ENCODE measurements at places on chromosomes 1 and 21.

DNA sequence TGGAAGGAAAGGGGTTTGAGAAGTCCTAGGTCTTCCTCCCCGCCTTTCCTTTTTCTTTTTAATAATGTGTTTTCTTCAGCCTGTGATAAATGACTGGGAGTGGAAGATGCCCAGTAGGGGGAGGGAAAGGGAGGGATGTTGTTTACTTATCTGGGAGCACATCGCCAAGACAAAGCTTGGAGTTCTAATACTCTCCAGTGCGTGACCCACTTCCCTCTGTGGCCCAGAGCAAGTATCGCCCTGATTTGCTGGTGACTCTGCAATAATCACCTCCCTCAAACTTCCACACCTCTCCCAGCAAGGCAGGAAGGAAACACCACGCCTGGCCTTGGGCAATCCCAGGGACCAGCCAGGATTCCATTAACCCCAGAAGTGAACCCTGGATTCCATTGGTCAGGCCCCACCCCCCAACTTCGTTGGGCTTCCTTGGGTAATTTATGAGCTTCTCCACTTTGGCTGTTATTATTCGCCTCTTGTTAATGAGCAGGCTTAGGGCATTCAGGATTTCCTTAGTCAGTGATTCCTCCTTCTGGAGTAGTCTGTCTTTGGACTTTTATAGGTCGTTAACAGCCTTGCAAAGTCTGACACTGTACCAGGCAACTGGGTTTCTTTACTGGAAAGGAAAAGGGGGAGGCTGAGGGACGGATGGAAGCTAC lies 24.3 kb upstream of the GRHL3 start:
- DNase-seq, result no peak

DNA sequence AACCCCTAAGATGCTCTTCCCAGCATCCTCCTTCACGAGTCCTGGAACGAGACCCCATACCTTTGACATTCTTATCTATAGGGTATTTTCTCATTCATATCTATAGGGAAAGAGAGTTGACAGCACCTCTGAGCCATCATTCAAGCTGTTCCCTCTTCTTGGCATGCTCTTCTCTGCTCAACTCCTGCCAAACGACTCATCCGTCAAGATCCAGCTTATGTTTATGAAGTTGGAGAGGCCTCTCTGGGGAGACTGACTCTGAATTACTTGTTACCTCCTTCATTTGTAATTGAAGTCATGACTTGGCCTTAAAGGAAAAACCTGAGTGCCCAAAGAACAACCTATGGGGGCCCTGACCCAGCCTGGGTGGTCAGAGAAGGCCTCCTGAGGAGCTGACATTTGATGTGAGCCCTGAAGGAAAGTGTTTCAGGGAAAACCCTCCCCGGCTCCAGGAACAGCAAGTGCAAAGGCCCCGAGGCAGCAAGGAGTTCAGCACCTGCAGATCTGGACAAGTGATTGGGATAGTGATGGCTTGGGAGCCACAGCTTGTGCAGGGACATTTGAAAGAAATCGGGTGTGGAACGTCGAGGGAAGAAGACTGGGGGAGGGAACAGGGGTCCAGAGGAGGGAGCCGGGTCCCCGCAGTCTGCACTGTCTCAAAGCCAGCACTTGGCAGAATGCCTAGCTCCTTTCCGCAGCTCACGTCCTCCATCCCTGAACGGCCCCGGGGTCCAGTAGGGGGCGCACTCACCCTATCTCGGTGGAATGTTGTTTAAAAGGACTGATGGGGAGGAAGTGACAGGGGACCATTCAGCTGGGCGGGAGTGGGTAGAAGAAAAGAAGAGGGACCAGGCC lies 14.0 kb upstream of the CDA start:
- peak; percentile 4 for DNase-seq

DNA sequence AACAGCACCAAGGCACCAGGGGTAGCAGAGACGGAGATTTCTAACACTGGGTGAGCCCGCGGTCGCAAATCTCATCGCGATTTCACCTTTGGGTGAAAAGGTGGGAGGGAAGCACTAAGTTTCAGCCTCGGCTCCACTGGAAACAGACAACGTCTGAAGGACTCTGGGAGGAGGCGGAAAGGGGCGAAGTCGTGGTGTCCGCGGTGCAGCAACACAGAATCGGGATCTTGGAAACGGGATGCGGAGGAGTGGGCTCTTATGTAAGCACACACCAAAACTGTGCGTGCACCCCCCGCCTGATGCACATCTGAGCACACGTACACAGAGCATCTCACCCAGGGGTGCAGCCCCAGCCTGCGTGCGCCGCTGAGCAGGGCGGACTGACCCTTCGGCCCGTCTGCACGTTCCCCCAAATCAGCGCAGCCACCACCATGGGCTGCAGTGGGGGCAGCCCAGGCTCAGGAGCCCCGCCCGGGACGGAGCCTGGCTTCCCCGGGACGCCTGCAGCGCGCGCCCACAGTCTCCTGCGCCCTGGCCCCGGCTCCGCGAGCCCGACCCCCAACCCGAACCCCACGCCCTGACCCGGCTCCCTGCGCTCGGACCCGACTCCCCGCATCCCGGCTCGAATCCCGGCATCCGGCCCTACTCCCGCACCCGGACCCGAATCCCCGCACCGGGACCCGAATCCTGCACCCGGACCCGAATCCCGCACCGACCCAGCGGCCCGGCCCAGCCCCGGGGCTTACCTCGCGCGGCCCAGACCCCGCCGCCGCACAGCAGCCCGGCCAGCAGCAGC lies 670 bp downstream of the CLSTN1 start:
- no peak for DNase-seq

GRCh38 chr21:41706263-41706639 lies 60.6 kb downstream of the RIPK4 start:
- no peak for DNase-seq

- DNase-seq, result no peak
Observed at GRCh38 chr1:42240966-42241755, 76.6 kb upstream of the GUCA2A start.

DNA sequence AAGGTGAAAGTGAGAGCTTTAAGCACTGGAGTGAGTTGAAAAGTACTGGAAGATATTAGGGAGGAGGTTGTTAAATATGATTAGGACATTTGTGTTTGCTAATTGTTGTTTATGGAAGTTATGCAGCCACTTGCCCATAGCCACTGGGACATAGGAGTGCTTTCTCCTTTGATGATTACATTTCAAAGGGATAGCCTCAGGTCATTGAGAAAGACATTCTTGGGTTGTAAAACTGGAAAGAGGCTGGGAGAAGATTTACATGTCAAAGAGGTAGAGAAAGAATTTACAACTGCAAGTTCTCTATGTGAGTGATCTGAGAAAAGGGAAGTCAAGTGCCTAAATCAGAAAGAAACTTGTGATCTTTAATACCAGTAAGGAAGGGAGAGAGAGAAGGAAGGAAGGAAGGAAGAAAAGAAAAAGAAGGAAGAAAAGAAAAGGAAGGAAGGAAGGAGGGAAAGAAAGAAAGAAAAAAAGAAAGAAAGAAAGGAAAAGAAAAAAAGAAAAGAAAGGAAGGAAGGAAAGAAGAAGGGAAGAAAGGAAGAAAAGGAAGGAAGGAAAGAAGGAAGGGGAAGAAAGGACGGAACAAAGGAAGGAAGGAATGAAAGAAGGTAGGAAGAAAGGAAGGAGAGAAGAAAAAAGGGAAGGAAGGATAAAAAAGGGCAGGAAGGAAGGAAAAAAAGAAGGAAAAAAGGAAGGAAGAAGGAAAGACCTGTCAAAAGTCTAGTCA lies 284.6 kb upstream of the DPYD start:
- DNase-seq, result no peak

DNA sequence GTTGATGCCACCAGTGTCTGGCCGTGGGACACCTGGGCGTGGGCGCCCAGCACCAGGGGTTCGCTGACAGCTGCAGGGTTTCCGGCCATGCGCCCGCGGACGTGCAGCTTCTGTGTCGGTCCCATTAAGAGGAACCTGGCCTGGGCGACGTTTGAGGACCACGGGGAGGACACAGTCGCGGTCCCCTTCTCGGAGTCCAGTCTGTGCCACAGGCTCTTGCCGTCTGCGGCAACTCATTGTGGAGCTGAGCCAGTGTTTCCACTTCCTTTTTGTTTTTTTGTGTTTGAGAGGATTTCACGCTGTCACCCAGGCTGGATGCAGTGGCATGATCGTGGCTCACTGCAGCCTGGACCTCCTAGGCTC lies 1.6 kb upstream of the C1orf159 start:
- no peak for DNase-seq

GRCh38 chr1:211336775-211337174 lies 10.1 kb downstream of the TRAF5 start:
- no peak for DNase-seq

DNA sequence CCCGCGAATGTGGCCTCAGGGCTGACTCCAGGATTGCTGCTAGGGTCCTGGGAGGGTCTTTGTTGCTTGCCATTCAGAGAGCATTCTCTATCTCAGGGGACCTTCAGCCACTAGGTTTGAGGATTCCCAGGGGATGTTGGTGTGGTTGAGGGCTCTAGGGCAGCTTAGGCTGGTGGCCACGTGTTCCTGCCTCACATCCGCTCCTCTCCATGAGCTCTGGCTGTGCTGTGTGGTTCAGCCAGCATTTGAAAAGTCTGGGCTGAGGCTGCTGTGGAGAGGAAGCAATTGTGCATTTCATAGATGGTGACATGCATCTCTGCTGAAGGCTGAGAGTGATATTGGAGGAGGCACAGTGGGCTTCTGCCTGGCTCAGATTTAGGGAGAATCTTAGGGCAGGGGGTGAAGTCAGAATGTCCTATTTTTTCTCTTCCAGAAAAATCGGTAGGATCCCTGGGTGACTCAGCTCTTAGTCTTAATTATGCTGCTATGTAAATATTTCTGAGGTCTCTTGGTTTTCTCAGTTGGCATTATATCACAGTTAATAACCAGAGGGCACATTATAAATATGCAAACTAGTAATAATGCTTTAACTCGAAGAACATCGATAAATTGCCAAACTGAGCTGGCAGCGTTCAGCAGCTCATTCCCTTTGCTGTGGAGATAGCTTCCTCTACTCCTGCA lies 182.3 kb downstream of the CAMTA1 start:
- DNase-seq, result no peak

- no peak for DNase-seq
Observed at GRCh38 chr21:33914188-33914587, 1.4 kb downstream of the ATP5PO start.

DNA sequence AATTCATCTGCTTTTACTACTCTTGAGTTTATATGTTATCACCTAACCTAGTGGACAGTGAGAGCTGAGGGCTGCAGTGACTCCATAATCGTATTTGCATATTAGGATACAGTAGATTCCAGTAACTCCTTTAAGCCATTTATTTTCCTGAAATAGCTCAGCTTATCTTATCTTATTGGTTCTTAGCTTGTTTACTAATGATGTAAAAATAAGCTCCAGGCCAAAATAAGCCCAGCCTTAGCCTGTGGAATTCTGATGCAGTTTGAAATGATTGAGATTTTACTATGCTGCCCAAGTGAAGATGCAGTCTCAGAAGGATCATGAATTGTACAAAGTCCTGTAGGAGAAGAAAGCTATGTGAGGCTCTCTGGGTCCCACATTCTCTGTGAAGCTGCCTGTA lies 18.1 kb downstream of the ATP1A1 start:
- DNase-seq, result no peak

- no peak for DNase-seq
Observed at GRCh38 chr21:16241479-16241963, 511.7 kb downstream of the USP25 start.

- DNase-seq, result no peak
Observed at GRCh38 chr1:85449356-85449755, 15.6 kb downstream of the DDAH1 start.

DNA sequence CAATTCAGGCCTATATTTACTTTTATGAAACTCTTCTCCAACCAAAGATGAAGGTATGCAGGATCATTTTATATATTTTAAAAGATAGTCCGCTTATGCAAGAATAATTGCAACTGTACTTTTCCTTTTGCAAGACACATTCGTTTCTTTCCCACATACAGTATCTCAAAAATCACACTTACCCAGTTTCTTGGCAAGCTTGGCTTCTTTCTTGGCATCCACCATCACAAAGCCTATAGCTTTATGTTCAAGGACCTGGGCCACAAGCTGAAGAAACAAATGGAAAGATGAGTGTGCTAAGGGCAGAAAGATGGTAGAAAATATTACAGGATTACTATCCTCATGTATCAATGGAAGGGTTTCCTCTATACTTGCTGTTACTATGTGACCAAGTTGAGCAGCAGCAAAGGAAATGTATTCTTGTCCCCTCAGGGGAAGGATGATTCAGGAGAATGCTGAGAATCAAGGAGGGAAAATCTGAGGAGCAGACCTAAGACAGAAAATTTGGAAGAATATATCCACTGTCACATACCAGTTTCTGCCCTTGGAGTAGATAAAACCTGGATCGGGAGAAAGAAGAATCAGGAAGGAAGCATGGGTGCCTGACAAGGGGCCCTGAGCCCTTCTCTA lies 23.8 kb downstream of the CASQ2 start:
- no peak for DNase-seq
